ENCODE measurements at places on chromosomes 6 and 20. TPM values are rescaled to one million over a fixed set of nuclear protein-coding genes. Genes with fewer than 3 reads are reported as not detected.

Gene NRSN1
- 0.19 TPM for total RNA-seq

Gene RARS2
- 53.6 TPM for total RNA-seq

Gene MEP1A
- total RNA-seq: not detected

Gene HACE1
- total RNA-seq: 37.0 TPM

- DNase-seq: no peak
These were observed 6.8 kb upstream of the MRPS10 start for GRCh38 chr6:42224222-42225028.

DNA sequence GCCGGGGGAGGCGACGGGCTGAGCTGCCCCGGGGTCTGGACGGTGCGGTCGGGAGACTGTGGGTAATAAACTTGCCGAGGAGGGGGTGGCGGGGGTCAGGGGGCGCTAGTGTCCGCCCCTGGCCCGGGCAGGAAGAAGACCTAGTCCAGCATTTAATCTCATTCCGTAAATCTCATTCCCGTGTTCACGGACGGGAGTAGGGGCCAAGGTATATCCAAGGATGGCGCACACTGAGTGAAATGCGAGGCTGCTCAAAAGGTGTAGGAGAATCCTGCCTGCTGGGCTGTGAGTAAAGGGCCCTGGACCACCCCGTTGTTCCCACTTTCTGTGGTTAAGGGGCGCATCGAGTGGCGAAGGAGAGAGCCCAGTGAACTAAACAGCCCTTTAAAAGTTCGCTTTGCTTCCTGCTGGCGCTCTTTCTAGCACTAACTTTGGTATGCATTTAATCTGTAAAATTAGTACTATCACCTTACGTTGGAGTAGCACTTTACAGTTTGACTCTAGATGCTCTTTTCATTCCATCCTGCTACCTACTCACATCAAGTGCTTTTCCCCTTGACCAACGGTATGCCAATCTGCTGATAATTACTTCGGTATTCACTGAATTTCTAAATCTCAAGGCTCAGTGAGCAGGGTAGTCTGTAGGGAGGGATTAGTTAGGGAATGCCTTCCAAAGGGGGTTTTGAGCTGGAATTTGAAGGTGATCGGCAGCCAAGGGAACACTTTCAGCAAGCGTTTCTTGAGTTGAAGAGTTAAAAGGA lies 730 bp downstream of the PARD6B start:
- peak; percentile 85 for DNase-seq

- no peak for DNase-seq
These were observed 19.7 kb downstream of the NRSN1 start for GRCh38 chr6:24145690-24146131.

DNA sequence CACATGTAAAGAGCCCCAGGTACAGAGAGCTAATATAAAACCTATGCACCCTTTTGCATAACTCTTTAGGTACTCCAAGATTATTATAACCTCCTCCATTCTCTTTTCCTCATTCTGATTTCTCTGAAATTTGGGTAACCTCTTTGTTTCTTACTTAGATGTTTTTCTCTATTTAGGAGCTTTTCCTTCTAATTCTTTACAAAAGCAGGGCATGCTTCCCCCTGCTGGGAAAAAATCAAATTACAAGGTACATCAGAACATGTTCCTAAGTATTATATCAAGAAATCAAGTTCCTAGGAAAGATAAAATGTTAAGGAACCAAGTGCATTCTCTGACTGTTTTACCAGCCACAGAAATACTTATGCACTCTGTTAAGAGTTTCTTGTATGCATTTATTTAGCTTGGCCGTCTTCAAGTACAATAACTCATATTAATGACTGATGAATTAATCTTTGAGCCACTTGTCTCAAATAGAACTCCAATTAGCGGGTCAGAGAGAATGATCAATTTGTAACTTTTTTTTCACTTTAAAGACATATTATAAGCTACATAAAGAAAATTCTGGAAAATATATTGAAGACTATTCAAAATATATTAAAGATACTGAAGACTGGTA lies 2.1 kb downstream of the KHDRBS2 start:
- peak; percentile 50 for DNase-seq

DNA sequence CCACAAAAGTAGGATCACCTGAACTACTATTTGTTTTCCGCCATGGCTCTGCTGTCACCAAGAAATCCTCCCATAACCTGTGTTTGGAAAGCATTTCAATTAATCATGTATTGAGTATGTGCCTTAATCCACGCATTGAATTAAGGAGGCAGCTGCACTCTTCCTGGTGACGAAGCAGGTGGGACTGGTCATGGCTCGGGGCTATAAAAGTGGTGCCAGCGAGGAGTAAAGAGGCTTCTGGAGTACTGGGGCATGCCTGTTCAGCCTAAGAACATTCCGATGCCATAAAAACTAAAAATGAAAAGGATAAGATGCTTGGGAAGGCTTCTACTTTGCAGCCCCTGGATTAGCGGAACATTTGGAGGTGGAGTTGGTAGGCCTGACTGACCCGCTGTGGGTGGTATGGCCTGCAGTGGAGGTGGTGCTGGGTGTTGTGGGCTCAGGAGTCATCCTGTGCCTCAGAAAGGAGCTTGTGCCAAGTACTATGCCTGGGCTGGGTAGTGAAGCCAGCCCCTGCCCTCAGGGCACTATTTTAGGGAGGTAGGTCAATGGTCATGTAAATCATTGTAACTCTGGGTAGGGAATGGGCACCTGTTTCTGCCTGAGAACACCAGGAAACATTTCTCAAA lies 110.5 kb downstream of the B3GAT2 start:
- no peak for DNase-seq

- peak; percentile 86 for DNase-seq
These were observed 50.4 kb downstream of the HLA-DPB1 start for GRCh38 chr6:33126101-33126714.

DNA sequence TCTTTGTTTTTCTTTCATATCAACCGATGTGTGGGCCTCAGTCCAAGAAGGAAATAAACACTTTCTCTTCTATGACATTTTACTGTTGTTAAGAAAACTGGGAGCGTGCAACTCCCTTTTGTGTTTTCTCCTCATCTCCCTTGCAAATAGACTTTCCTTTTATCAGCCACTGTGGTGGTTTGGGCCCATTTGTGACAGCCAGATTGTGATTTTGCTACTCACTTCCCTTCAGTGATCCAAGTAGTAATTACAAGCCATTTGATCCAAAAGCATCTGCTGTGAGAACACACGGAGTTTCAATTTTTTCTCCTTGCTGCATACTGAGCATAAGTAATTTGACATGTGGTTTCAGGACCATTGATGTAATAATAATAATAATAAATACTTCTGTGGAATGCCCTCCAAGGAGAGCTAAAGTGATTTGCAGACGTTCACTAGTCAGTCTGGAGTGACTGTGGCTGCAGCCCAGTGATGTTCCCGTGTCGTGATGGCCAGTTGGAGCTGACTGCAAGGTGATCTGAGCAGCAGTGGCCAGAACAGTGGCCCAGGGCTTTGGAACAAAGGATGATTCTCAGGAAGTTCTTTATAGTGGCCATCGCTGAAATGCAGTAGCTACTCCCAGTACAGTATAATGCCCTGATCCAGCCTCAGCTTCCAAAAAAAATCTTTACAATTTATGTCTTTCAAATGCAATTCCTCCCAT lies 91.9 kb upstream of the CLDN20 start:
- peak; percentile 18 for DNase-seq

- no peak for DNase-seq
These were observed 211.4 kb upstream of the ECI2 start for GRCh38 chr6:4346659-4347333.

DNA sequence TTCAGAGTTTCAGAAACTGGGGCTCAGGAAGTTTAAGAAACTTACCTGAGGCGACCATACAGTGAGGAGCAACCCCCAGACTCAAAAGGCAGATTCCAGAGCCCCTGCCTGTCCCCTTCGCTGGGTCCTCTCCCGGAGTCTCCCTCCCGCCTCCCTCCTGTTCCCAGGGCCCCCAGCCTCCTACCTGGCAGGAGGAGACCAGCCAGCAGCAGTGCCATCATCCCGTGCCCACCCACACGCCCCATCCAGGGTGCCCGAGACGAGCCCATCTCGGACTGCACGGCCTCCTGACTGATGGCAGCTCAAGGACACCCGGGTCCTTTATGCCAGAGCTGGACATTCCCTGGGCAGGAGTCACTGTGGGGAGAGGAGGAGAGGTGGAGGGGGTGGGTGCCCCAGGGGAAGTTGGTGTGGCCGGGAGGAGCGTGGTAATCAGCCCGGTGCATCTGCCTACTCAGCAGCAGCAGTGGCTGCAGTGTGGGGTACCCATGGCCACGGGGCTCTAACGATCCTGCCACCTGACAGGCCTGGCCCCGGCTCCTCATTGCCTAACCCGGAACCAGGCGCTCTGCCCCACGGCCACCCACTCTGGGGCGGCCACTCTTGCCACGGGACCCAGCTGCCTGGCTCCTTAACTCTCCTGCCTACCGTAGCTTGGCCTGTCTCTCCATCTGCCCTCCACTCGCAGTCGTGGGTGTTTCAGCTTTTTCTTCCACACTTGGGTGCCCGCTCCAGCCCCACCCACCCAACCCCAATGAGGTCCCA lies at the start of gene CDSN:
Gene CDSN, minus strand, starts transcription at position 296 of the 765 bp plus-strand sequence. Its CDS starts 27 bp downstream, at position 269.
- no peak for DNase-seq

GRCh38 chr6:41053041-41053440 lies at the start of gene APOBEC2:
APOBEC2 (plus strand) TSS chr6:41053202; CDS start chr6:41053348, 146 bp downstream.
- DNase-seq: peak; percentile 17
